ENCODE measurements at places on chromosomes 16 and 17. TPM values are rescaled to one million over a fixed set of nuclear protein-coding genes. Genes with fewer than 3 reads are reported as not detected.

DNA sequence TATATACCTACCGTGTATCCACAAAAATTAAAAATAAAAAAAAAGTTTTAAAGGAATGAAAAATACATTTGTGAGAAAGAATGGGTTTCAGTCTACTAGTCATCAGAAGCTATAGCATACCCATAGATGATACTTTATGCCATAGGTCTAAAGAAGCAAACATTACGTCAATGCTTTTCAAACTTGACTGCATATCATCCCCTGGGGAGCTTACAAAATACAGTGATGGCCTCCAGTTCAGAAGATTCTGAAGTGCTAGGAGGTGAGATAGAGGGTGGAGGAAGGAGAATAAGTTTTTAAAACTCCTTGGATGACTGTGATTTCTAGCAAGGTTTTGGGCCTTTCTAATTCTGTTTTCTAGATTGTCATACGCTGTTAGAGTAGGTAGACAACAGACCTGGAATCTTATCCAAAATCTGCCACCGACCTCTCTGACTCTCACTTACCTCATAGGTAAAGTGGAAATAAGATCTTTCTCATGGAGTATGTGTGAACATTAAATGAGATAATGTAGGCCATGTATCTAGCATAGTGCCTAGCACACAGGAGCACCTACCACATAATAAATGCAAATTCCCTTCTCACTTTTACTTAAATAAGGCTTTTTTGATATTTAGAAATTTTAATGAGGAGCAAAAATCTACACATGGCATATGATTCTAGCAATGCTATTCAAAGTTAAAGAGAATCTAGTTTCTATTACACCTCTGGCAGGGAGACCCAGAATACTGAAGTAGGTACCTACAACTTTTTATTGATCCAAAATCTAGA, 12.4 kb downstream of the MMD start:
- peaks cover 71% of the 10 kb centered on the region for H3K36me3 ChIP-seq
- no peaks in the 10 kb centered on the region for H3K27me3 ChIP-seq
- H3K4me1 ChIP-seq, result peaks cover 12% of the 10 kb centered on the region

DNA sequence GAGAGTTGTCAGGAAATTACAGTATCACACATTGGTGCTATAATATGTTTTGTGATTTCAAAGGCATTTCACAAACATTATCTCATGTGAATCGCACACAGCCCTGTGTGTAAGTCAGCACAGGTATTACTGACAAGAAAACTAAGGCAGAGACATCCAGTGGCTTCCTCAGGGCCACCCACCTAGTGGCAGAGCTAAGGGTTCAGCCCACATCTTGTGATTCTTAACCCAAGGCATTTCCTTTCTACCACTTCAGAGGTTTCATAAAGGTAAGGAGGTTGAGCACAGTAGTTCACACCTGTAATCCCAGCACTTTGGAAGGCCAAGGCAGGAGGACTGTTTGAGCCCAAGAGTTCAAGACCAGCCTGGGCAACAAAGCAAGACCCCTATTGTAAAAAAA, 58.2 kb downstream of the STX8 start:
- H3K36me3 ChIP-seq, result peaks cover 2% of the 10 kb centered on the region
- no peak overlapping the region for H3K4me3 ChIP-seq
- H3K27ac ChIP-seq, result no peak overlapping the region
- peaks cover 14% of the 10 kb centered on the region for H3K4me1 ChIP-seq

DNA sequence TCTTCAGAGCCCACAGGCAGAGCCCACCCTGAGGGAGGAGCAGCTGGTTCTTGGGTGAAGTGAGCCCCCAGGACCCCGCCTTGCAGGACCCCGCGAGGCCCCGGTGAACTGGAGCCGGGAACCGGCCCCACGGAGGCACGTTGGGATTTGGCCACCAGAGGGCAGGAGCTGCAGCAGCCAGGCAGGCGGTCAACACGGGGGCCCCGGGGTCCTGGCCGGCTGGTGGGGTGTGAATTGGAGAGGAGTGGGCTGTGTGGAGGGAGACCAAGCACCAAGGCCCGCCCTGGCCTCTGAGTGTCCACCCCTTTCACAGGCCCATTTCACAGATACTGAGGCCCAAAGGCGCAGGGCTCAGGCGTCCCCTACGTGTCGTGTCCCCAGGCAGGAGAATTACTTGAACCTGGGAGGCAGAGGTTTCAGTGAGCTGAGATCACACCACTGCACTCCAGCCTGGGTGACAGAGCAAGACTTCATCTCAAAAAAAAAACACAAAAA, 2.2 kb downstream of the DPEP1 start:
- no peak for DNase-seq
- peaks cover 5% of the 10 kb centered on the region for H3K36me3 ChIP-seq
- H3K27ac ChIP-seq, result no peak overlapping the region
- H3K4me3 ChIP-seq, result no peak overlapping the region

DNA sequence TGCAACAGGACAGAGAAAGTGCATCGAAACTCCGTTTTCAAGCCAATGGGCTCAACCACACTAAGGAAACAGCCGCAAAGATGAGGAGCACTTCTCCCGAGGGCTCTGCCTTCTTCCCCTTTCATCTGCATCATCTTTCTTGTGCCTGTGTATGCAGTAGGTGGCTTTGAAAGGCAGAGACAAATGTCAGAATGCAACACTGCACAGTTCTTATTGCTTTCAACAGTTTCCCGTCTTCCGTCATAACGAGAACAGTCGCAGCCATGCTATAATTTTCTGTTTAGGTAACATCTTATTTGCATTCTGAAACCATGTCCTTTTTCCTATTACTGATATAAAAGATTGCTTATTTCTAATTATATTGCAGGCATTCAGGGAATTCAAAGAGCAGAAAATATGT, 205.2 kb downstream of the SLC39A11 start:
- peaks cover 1% of the 10 kb centered on the region for H3K4me1 ChIP-seq
- no peaks in the 10 kb centered on the region for H3K27me3 ChIP-seq
- no peak overlapping the region for H3K4me3 ChIP-seq
- no peak overlapping the region for H3K27ac ChIP-seq

GRCh38 chr16:12586701-12587100, 217.0 kb downstream of the CPPED1 start:
- peaks cover 6% of the 10 kb centered on the region for H3K27me3 ChIP-seq
- no peak overlapping the region for H3K4me3 ChIP-seq
- no peaks in the 10 kb centered on the region for H3K36me3 ChIP-seq
- H3K27ac ChIP-seq, result no peak overlapping the region
- DNase-seq, result no peak

Gene HEATR9
- 6.4 TPM for total RNA-seq

Gene HOXB8
- 1.4 TPM for total RNA-seq

- peaks cover 4% of the 10 kb centered on the region for H3K4me1 ChIP-seq
- no peak for DNase-seq
- no peaks in the 10 kb centered on the region for H3K36me3 ChIP-seq
- no peak overlapping the region for H3K4me3 ChIP-seq
- no peaks in the 10 kb centered on the region for H3K27me3 ChIP-seq
These were observed 18.3 kb downstream of the TPSG1 start for GRCh38 chr16:1206786-1207185.

DNA sequence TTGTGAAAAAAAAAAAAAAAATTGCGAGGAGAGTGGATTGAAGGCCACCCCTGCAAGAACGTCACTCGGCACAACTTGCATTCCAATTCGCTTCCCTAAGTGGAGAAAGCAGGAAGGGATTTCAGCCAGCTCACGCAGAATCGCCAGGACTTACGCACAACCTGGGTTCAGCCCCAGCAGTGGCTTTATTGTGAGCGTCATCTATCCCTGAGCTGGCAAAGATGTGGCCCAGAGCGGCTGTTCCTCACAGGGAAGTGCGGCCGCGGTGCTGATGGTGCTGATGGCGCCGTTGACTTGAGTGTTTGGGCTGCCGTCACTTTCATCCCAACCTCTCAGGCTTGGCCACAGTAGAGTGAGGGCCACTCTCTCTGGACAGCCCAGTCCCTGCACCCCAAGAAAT, 197.6 kb downstream of the NTN1 start:
- no peak overlapping the region for H3K4me3 ChIP-seq
- no peaks in the 10 kb centered on the region for H3K4me1 ChIP-seq
- no peaks in the 10 kb centered on the region for H3K36me3 ChIP-seq
- no peak for DNase-seq
- H3K27ac ChIP-seq, result no peak overlapping the region

DNA sequence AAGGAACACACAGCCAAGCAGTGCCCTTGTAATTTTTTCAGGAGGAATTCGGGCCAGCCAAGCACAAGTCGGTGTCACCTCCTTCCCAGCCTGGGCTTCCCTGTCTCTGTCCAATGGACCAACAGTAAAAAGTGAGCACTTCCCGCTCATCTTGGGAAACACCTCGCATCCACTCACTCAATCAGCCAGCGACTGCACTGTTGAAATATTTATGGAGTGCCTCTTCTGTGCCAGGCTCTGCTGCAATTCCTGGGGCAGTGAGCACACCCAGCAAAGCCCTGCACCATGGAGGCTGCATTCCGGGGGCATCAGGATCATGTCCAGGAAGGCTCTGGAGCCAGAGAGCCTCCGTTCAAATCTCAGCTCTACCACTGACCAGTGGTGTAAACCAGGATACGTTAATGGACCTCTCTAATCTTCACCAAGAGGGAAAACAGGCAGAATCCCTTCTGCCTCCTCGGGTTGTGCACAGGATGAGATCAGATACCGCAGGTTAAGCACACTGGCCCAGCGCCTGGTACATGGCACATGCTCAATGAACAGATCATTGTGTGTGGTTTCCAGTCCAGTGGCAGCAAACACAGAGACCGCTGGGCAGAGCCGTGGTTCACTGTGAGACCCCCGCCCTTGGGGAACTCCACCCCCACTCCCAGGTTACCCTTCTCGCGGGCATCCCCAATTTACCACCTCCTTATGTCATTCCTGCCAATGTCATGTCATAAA, 194.3 kb downstream of the ZNF423 start:
- H3K4me3 ChIP-seq, result no peak overlapping the region
- H3K27ac ChIP-seq, result no peak overlapping the region
- H3K4me1 ChIP-seq, result no peaks in the 10 kb centered on the region

All from activated CD8-positive, alpha-beta memory T cell treated with anti-CD3 and anti-CD28 coated beads, Interleukin-2, amount 10 ng/mL, durations not matched to agents 7 days and 5 days (primary cell).